ENCODE measurements at places on chromosomes 1 and 21.

GRCh38 chr21:35390013-35390776 lies 341.1 kb upstream of the RUNX1 start:
- peak; percentile 43 for DNase-seq

DNA sequence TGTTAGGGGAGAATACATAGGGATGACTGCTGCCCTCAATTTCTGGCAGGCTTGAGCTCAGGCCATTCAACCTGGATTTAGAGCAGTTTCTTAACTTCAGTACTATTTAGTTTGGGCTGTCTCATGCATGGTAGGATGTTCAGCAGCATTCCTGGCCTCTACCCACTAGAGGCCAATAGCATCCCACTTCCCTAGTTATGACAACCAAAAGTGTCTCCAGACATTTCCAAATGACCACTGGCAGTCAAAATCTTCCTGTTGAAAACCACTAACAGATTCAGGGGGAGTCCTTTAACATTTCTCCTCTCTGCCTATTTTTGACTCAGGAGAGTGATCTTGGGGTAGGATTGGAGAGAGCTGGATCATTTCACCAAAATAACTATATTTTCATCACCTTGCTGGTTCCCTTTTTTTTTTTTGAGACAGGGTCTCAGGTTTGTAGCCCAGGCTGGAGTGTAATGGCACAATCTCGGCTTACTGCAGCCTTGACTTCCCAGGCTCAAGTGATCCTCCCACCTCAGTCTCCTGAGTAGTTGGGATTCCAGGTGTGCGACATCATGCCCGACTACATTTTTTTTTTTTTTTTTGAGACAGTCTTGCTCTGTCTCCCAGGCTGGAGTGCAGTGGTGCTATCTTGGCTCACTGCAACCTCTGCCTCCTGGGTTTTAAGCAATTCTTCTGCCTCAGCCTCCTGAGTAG lies 8.7 kb downstream of the GNAT2 start:
- DNase-seq, result no peak

DNA sequence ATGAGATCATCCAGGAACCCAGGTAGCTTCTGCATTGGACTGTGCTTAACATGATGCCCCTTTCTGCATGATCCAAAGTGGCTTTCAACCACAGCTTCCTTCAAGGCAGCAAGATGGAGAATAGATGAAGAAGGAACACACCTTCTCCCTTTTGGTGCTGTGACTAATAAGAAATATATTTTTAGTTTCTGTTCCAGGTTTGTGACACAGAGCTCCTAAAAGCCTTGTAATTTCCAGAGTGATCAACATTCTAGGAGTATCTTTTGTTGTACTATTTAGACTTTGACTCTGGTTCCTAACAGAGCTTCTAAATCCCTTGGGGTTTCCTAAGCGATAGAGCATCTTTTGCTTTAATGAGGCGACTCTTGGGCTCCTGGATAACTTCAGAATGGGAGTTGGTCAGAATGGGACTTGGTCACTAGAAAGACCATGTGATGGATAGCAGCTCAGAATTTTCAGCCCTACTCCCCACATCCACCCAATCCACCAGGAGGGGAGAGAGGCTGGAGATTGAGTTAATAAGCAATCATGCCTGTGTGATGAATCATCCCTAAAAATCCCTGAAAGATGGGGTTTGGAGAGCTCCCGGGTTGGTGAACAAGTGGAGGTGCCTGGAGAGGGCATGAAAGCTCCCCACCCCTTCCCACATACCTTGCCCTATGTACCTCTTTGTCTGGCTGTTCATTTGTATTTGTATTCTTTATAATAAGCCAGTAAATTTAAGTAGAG lies 134.8 kb downstream of the FGGY start:
- no peak for DNase-seq

DNA sequence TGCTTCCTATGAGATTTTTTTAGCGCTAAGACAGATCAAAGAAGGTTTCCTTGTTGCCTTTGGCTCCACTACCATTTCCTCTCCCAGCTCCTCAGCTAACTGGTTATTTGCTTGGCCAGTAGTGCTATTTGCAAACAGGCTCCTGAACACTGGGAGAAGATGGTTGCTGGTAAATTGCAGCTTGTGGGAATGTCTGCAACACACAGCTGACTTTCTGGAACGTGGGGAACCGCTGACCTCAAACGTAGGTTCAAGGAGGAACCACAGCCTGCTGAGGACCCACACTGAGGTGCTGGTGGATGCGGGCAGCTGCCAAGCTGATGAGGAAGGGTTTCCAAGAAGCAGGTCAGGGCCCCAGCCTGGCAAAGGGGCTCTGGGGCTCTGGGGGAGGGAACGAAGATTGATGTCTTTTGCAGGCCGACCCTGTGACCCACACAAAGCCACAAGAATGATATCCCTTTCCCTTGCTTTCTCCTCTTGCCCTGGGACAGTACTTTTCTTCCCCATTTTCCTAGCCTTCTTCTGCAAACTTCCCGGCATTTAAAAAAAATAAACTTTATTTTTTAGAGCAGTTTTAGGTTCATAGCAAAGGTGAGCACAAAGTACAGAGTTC lies 24.8 kb downstream of the GNG4 start:
- no peak for DNase-seq

DNA sequence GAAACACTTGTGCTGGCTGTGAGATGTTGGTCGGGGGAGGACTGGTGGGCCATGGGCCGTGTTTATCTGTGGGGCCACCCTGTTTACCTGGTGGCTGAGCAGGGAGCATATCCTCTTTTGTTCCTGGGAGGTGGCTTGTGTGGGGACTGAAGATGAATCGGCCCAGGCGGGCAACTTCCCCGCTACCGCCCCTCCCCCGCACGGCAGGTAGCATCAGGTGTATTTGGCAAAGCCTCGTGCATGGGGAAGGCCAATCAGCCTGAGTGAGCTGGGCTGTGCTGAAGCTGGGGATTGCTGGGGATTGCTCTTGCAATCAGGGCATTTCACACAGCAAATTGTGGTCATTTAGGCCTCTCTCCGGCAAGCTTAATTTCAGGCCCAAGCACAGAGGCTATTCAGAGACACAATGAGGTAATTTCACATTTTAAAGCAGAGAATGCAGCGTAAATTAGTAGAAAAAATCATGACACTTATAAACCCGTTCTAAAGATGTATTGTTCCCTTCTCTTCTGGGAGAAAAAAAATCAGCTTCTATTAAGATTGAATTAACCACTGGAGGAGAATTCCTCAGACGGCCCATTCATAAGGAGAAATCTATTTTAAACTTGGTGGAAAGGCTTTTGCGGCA lies 197.7 kb upstream of the POU3F1 start:
- DNase-seq, result no peak

DNA sequence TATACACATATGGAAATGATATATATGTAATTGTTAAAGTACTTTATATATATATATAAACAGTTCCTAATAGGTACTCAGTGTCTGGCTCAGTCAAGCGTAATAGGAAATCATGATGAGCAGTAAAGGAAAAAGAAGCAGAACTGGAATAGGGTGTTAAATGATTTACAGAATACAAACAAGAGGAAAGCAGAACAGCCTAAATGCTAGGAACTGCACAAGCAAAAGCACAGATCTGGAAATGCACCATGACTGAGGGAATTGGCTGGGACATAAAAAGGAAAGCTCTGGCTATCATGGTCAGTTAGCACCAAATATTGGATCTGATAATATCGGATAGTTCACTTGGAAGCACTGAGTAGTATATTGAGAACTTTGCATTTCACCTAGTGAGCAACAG lies 51.8 kb downstream of the SLC44A5 start:
- no peak for DNase-seq

- DNase-seq, result no peak
Measured at GRCh38 chr1:2072109-2072806, 22.0 kb downstream of the PRKCZ start.

DNA sequence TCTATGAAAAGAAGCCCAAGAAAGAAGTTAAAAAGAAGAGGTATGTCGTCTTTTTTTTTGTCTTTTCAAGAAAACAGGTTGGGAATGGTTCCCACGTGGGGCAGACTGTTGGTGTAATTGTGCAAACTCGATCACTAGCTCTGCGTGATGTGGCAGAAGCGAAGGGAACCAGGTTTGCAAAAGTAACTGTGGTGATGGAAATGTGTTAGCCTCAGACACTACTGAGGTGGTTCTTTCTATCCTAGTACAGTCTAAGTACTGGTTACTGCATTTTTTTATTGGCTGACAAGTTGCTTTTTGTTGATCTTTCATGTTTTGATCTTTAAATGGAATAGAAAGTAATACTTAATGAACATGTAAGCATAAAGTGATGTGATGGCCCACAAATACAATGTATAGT lies 8.8 kb downstream of the RPL5 start:
- DNase-seq, result no peak

GRCh38 chr1:175690298-175690697 lies 53.1 kb downstream of the TNR start:
- no peak for DNase-seq

- peak; percentile 88 for DNase-seq
Measured at GRCh38 chr1:155940482-155940992, 901 bp upstream of the RXFP4 start.

DNA sequence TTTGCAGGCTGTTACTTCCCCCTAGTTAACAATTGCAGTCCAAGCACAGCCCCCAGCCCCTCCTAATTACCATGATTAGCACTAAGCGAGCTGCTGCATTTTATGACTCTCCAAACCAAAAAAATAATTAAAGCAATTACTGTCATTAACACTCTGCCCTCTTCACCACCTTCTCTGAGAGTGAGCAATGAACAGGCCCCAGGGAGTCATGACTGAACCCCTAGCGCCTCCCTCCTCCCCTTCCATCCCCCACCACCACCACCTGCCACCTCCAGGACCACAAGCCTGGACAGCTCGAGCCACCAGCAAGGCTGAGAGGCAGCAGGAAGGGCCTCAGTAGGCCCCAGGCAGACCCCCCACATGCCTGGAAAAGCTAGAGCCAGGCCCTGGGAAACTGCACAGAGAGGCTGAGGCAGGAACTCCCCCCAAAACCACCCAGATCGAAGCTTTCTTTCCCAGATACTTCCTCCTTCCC lies 35.5 kb upstream of the ZC3H12A start:
- no peak for DNase-seq

DNA sequence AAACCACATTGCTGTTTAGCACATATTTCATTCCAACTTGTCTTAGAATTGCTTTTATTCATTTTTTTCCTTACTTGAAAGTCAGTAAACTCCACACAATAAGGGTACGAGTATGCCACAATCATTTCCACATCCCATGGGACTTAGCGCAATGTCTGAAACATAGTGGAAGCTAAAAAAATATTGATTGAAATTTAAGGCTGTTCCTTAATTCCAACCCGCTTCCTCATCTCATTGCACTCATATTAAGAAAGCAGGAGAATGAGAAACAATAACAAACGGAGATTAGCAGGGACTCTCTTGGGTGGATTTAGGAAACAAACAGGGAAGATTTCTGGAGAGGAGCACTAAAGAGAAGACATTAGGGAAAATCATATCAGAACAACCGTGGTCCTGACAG lies 39.3 kb upstream of the RGS4 start:
- no peak for DNase-seq

GRCh38 chr1:60746278-60746791 lies 336.0 kb upstream of the NFIA start:
- DNase-seq, result no peak

DNA sequence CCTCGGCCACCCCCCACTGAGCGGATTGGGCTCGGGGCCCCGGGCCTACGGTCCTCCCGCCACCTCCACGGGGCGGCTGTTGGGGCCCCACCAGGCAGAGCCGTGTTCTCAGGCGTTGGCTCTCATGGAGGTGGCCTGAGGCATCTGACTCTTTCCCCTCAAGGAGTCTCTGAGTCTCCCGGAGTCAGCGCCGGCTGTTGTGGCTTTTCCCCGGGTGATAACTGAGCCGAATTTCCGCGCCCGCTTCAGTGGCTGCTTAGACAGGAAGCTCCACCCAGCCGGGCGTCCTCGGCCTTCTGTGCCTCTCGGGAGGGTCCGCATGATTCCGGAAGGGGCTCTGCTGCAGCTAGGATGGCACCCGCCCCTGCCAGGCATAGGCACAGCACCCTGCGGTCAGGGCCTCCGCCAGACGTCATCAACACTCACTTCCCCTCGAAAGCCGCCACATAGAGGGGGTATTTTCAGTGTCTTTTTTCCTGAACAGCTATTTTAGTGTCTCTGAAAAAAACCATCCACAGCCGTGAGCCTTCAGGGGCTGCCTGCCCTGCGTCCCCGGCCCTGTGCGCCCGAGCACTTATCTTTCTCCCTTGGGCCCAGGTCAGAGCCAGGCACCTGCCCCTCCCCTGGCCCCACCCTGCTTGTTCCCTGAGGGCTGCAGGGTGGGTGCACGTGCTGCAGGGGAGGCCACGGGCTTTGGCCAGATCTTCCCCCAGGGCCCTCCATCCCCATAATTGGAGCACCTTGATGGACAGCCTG lies 72.9 kb downstream of the SKI start:
- peak; percentile 46 for DNase-seq

DNA sequence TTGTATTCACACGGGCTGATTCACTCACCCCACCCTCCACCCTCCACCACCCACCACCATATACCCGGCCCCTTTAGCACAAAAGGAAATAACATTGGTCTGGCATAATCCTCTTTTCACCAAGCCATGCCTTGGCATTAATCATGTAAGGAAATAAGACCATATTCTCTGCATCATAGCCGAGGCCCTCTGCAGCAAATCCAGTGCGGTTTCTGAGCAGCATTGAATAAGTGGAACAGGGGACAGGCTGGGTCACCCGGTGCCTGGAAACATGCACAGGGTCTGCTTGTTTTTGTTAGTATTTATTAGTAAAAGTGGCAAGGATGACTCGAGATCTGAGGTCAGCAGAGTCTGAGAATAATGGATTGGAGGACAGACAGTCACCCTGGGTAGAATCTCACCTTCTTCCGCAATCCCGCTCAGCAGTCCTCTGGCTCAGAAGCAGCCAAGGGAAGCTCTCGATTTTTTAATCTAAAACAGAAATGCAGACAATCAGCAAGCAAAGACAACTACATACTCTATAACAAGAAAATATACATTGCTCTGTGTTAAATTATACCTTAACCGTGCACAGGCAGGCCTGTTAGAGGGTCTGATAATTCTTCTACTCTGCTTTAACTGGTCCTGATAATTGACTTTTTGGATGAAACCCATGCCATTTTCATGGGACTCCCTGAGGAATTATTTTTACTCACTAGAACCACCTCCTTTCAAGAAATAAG lies 52.4 kb upstream of the CDC42BPA start:
- DNase-seq, result no peak

DNA sequence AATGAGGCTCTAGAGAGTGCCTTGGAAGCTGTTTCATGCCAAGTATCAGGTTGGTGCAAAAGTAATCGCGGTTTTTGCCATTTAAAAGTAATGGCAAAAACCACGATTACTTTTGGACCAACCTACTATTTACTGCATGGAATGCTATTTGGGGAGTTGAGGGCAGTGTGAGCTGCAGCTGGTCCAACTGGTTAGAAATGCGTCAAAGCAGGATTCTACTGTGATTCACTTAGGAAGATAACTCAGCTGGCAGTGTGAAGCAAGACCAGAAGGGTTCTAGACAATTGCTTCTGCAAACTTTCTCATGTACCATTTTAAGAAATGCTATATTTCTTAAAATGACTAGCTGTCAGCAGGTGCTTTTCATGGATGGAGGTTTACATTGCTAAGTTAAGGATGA lies 21.2 kb upstream of the PLA2G2C start:
- DNase-seq, result no peak

All from foreskin fibroblast (primary cell).